ENCODE measurements at places on chromosomes 1 and 21.
A peak's percentile ranks its signal among the peaks of the same experiment; 100 is the strongest.

GRCh38 chr1:201800246-201800645 lies 28.7 kb upstream of the IPO9 start:
- DNase-seq, result no peak

- DNase-seq, result peak; percentile 52
Measured at GRCh38 chr1:156383023-156383422, 14.0 kb downstream of the RHBG start.

- DNase-seq, result no peak
Measured at GRCh38 chr1:204041803-204042505, 31.0 kb upstream of the SOX13 start.

- no peak for DNase-seq
Measured at GRCh38 chr1:232428786-232429530, 201.0 kb downstream of the SIPA1L2 start.

- DNase-seq, result peak; percentile 16
Measured at GRCh38 chr1:180981596-180982387, 40.9 kb downstream of the STX6 start.

DNA sequence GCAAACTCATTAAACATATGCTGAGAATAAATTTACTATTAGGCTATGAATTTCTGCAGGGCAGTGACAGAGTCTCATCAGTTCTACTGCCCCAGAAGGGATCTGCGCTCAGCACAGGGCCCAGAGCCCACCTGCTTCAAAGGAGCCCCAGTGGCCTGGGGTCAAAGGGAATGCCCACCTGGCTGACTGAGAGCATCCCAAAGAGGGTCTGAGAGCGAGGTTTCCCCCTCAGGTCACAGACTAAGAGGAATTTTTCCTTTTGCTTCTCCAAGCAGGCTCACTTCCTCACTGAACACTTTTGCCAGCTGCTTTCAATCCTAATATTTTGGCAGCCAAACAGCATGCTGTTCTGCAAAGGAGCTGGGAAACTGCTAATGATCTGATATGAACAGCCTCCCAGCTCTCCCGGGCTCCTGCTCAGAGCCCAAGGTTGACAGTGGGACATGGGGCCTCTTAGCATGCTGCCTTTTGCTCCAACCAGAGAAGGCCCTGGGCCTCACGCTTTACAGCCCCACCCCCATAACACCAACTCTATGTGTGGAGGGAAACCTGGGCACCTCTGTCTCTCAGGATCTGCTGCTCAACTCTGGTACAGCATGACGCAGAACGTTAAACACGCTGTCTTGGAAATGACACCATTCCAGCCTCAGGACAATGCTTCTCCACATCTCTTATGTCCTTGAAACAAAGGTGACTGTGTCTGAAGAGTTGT lies 70.7 kb upstream of the SYT6 start:
- DNase-seq, result no peak

- no peak for DNase-seq
Measured at GRCh38 chr1:52994656-52995055, 67.4 kb upstream of the PODN start.

DNA sequence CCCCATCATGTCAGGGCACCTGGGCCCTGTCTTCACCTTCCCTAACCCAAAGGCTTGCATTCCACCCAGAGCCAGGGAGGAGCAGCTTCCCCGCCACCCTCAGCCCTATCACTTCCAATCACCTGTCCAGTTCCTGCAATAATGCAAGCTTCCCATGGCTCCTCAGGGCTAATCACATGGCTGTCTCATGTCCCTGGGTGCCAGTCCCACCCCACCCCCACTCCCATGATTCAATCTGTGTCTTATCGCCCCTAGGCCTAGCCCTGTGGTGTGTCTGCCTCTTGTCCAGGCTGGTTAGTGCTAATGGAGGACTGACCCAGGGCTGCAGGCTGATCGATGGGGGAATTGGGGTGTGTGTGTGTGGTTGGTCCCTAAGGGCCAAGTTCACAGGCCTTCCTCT lies 11.0 kb upstream of the PEAR1 start:
- DNase-seq, result no peak

GRCh38 chr1:189301235-189301634 lies 1176.4 kb downstream of the BRINP3 start:
- DNase-seq, result no peak

DNA sequence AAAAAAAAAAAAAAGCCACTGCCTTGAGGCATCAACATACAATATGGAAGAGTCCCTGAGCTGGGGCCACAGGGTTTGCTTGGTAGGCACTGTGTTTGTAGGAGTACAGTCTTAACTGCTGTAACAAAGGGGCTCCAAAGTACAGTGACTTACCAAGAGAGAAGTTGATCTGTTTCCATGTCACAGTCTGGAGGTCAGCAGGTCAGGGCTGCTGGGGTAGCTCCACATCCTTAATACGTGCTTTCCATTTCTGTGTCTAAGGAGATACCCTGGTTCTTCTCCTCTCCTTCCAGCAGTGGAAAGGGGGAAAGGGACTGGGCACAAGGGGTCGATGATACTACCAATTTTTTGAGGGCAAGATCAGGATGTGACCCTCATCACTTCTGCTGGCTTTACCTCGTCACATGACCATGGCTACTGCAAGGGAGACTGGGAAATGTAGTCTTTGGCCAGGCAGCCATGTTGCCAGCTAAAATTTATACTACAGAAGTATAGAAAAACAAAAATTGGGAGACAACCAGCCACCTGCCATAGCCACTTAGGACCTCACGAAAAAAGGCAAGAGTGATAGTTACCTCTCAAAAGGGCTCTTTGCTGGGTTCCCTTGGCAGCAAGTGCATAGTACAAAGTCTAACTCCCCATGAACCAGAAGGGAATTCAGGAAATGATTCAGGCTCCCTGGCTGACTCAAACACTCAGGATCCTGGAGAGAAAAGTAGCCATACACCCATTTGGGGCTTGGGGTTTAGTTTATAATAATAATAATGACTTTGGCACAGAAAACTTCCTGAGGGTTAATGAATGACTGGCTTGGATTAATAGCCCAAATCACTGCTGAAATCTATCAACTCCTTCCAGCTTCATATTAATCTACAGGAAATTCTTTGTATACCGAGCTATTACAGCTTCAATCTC lies 52.7 kb upstream of the ATP5PO start:
- no peak for DNase-seq

- peak; percentile 66 for DNase-seq
Measured at GRCh38 chr21:38985568-38986378, 180.0 kb downstream of the ETS2 start.

GRCh38 chr1:54604051-54604450 lies 19.3 kb downstream of the FAM151A start:
- no peak for DNase-seq

DNA sequence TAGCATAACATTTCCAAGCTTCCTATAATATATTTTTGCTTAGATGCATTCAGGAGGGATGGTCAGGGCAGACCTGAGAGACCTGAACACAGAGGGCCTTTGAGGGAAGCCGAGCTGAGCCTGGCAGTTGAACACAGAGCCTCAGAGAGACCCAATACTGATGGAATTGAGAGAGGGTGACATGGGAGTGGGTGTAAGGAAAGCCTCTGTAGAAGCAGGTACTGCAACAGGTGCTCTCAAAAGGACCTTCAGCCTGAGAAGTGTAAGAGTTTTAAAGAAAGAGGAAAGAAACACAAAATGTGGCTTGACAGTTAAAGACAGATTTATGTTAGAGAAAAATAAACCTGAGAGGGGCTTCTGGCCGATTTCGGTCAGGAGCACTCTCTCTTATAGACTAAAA lies 73.9 kb upstream of the PGBD5 start:
- no peak for DNase-seq

GRCh38 chr1:65946960-65947359 lies 154.3 kb downstream of the PDE4B start:
- DNase-seq, result no peak

- no peak for DNase-seq
Measured at GRCh38 chr1:30526652-30527345, 196.6 kb downstream of the MATN1 start.

DNA sequence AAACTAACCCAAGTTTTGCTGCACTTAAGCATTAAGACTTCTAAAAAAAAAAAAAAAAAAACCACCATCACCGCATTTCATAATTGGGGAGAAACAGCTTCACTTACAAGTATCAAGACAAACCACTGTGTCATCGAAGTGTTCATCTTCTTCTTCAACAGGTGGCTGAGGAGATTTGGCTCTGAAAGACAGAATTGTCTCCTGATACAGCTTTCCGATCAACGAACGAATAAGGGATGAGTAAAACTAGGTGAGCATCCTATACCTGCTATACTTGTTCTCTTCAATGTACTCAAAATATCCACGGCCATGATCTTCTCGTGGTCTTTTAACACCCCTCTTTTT lies 2.0 kb downstream of the HNRNPU start:
- DNase-seq, result no peak

DNA sequence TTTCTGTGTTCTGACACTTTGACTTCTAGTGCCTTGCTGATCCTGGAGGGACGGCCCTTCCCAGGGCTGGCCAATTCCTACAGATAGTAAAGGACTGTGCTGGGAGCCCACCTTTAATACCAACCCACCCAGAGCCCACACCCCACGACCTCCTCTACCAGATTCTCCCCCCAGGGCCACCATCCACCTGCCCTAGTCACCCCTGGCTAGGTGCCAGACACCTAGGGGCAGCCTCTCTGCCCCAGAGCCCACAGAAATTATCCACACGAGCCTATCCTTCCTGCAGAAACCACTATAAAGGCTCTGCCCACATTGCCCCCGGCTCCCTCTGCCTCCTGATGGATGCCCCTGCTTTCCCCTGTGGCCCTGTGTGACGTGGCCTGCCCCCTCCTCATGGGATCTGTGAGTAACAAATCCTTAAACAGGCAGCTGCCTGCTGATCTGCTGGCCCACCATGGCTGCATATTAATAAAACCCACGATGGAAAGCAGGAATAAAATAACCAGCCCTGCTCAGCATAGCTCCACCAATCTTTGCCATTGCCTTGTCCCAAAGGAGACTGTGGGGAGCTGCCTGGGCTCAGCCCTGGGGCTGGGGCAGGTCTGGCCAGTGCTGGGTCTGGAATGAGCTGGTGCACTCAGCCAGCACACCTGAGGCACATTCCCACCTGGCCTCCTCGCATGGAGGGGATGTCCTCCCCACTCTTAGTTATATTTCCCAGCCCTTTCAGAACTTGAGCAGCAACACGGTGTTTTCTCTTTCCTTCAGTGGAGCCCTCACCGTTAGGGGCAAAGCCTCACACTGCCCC lies 488.5 kb downstream of the NPHP4 start:
- DNase-seq, result no peak

DNA sequence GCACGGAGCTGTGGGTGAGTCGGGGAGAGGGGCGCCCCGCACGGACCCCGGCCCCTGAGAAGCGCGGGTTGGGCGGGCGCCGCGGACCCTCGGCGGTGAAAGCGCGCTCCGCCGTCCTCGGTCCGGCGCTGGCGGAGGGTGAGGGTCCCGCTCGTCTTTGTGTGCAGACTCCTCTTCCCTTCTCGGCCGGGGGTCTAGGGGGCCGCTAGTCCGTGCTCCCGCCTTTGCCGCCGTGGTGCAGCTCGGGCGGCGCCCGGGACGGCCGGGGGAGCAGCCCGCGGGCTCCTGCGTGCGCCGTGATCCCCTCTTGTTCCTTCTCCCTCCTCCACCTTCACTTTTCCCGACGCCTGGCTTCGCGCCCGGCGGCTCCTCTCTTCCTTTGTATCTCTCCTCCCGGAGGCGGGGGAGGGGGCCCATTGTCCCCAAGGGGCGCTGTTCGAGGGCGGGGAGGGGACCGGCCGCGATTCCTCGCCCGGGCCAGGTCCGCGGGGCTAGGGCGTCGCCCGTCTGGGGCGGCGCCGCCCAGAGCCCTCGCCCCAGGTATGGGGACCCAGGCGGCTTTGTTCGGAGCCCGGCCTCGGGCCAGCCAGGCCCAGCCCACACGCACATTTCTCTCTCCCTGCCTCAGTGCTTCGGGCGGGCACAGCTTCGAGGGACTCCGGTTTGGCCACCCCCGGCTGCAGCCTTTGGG lies 519 bp downstream of the FNBP1L start:
- DNase-seq, result no peak

- no peak for DNase-seq
Measured at GRCh38 chr1:200180821-200181220, 153.3 kb downstream of the NR5A2 start.

DNA sequence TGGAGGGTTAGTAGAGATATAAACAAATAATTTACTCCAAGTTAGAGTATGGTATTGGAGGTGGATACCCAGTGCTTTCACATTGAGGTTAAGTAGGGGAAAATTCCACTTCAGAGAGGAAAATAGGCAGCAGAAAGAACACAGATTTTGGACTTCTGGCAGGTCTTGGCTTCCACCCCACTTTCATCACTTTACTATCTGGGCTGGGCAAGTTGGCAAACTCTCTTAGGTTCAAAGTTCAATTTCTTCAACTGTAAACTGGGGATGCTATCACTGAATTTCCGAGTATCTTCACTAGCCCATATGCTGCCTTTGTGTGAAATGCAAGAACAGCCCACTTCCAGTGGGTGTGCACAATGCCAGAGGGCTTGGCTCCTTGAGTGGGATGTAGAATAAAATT lies 214.9 kb downstream of the GABPA start:
- no peak for DNase-seq

GRCh38 chr1:224497714-224498573 lies 63.3 kb upstream of the WDR26 start:
- peak; percentile 78 for DNase-seq

GRCh38 chr1:34779526-34779925 lies 1.5 kb upstream of the GJB3 start:
- DNase-seq, result no peak

DNA sequence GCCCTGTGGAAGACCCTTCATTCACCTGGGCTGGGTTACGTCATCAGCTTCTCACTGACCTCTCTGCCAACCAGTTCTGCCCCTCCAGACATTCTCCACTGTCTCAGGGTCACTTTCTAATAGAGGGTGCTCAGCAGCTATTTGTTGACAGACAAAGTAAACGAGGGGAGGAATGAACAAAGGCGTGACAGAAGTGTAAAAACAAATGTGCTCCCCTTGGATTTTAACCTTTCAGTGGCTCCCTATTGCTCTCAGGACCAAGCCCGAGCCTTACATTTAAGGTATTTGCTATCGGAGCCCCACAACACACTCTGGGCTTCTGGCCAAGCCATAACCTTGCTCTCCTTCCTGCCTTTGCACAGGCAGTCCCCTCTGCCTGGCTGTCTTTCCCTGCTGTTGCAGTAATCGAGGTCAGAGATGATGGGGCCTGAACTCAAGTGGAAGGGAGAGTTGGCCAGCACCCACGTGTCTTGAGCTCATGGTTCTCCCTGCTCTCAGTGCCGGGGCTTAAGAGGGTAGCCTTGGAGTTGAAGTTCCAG lies 9.3 kb upstream of the MARCKSL1 start:
- no peak for DNase-seq

- no peak for DNase-seq
Measured at GRCh38 chr1:87956072-87956471, 627.4 kb downstream of the LMO4 start.

GRCh38 chr1:53645690-53646078 lies 93.3 kb downstream of the GLIS1 start:
- DNase-seq, result no peak

DNA sequence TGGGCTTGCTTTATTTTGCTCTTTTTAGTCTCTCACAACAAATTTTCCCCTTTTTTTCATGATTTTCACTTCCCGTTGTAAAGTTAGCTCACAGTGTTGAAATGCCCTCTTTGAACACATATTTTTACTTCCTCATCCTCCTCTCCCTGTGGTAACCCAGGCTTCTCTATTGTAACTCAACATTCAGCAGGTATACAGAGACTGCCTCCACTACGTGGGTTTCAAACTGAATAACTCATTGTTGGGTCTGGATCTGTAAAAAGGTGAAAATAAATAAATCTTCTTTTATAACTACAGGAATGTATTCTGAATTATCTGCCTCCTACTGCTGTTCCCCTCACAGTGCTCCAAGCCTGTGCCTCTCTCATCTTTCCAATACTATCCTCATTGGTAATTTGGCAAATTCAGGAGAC lies 166.4 kb downstream of the RUNX1 start:
- DNase-seq, result no peak
